Stromal cell of bone marrow (primary cell): ENCODE measurements at places on chromosomes 2 and 18.

DNA sequence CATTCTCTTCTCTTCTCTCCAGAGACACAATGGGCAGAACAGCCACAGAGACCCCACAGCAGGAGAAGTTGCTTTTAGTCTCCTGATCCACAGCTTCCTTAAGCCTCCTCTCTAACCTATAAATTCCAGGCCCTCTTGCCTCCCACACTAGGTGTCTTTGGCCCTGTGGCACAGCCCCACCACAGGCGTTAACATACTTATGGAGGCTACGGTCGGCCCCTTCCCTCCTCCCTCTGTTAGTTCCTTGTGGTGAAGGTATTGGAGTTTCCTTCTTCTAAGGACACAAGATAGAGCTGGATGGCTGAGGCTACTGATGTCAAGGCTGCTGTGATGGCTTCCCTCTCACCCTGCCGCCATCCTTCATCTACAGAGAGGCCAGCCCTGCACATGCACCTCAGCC lies 123.5 kb upstream of the ACAA2 start:
- no peak for DNase-seq

GRCh38 chr2:103166456-103167324 lies 404.9 kb downstream of the TMEM182 start:
- DNase-seq, result no peak

GRCh38 chr2:100940766-100941645 lies 61.1 kb upstream of the RPL31 start:
- no peak for DNase-seq

DNA sequence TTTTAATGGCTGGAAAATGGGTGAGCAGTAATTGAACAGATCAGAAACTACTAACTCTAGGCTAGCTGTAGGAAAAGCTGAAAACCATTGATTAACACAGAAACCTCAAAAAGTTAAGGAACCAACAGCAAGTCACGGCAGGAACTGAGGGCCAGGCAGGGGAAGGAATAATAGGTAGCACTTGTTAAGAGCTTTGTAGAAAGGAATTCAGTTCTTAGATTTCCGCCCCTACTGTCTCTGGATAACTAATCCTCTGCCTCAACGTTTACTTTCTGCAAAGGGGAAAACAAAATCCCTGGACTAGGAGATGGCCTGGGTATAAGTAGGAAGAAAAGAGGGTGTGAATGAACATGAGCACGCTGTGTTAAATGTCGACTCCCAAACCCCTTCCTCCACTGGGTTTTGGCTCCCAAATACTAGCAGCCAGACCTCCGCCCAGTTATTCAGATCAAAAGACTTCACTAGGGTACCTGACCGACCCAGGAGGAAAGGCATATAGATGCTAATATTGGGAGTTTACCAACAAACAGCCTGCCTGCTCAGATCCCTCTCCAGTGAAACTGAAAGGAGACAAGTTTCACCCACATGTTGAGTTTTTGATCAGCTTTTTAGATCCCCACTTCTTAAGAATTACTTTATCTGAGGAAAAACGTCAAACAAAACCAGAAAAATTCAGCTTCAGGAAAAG lies 12.4 kb downstream of the SMAD2 start:
- DNase-seq, result no peak

DNA sequence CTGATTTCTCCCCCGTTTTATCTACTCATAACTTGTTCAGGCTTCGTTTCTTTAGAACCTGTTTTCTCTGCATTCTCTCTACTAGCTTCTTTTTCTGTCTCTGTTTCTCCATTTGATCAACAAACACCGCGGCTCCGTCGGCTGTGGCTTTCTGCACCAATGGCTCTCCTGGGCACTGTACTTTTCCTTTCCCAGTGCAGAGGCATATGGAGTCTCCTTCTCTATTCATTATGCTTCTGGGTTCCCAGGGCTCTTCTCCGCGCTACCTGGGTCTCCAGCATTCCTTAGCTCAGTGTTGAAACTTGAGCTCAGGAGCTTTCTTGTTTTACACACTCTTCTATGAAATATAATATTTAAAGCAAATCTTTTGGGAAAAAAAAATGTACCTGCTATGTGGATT lies 196.6 kb upstream of the SOX11 start:
- DNase-seq, result no peak

DNA sequence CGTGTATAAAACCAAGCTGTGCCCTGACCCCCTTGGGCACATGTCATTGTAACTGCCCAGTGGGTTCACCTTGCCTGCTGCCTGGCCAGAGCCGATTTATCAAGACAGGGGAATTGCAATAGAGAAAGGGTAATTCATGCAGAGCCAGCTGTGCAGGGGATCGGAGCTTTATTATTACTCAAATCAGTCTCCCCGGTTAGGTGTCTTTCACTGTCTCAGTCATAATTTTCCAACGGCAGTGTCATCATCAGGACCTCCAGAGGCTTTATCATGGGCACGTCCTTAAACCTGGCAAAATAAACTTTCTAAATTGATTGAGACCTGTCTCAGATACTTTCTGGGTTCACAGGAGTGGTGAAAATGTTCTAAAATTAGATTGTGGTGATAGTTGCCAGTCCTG lies 29.6 kb upstream of the PGAP1 start:
- no peak for DNase-seq

- DNase-seq, result no peak
Measured at GRCh38 chr2:215751911-215752272, 261.5 kb downstream of the MREG start.

DNA sequence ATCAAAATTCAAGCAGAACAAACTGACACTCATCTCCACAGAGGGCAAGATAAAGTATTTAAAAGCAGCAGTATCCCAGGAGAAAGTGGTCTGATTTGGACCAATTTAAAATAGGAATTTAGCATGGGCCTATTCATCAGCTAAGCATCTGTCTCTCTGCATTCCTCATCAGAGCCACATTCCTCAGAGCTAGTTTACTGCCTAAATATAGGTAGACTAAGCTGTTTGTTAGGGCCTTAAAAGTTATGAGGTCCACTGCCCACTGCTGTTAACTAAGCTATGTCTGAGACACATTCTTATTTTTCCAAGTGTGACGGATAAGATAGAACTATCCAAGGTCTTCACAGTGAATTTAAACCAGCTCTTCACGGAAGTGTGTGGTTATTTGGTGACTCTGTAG lies 17.6 kb downstream of the NEB start:
- DNase-seq, result no peak

DNA sequence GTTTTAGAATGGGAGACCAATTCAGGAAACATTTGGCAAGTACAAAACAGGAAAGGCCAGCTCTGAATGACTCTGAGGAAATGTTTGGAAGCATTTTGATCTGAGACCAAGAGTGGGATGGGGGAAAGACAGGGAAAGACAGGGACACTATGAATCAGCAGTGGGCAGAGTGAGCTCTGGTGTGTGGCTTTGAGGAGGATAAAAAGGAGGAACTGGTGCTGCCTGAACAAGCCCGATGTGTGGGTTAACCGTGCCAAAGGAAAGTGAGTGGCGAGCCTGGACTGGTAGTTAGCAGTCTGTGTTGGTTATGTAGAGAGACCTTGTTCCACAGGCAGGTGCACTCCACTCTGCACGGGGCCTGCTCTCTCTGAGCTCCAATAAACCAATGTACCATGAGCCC lies 5.3 kb downstream of the MFSD6 start:
- no peak for DNase-seq

DNA sequence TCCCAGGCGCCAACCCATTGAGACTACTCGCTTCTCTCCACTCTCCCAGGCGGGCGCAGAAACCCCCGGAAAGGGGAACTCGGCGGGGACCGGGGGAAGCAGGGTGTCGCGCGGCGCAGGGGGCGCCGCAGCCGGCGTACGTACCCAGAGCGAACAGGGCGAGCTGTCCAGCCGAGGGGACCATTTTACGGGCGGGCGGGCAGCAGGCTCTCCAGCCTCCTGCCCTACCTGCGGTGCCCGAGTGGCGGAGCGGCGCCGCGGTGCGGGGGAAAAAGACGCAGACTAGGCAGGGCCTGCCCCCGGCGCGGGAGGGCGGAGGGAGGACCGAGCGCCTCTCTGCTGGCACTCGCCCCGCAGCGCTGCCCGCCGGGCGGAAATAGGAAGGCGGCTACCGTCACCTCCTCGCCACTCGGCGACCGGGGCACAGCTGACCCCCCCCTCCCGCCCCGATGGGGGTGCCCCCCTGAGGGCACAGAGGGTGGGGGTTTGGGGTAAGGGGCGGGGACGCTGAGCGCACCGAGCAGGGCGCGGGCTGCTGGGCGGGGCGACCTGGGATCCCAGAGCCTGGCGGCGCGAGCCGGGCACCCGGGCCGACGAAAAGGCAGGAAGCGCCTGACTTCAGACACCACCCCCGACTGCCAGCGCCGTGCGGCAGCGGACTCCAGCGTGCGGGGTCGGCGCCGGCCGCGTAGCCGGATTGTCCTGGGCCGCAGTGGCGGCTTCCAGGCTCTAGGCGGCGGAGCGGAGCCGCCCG lies at the start of gene TGFA:
Gene TGFA (minus strand): TSS at position 243 of the 754 bp plus-strand sequence. CDS start 59 bp downstream, at position 184.
- no peak for DNase-seq

GRCh38 chr18:79797518-79798345 lies at the start of gene KCNG2:
Gene KCNG2 (plus strand): TSS chr18:79797938. CDS start chr18:79863668, 65,730 bp downstream.
- DNase-seq, result no peak

DNA sequence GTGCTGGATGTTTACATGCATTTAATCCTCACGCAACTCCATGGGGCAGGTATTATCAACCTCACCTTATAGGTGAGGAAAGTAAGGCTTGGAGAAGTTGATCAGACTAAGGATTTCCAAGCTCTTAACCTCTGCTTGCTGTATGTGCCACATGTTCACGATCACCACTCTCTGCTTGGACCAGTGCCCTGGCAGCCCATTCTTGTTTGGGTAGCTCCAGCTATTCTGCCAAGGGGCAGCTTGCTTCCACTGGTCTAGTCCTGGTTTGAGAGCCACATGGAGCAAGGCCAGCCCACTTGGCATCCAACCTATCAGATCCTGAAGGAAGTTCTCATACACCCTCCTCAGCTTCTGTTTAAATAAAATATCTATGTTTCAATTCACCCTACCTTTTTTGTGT lies 14.3 kb downstream of the PLB1 start:
- DNase-seq, result no peak
